ENCODE measurements at places on chromosomes 7 and 10.
A peak's percentile ranks its signal among the peaks of the same experiment; 100 is the strongest.

GRCh38 chr10:51045871-51046270 lies 28.4 kb upstream of the PRKG1 start:
- DNase-seq, result no peak

DNA sequence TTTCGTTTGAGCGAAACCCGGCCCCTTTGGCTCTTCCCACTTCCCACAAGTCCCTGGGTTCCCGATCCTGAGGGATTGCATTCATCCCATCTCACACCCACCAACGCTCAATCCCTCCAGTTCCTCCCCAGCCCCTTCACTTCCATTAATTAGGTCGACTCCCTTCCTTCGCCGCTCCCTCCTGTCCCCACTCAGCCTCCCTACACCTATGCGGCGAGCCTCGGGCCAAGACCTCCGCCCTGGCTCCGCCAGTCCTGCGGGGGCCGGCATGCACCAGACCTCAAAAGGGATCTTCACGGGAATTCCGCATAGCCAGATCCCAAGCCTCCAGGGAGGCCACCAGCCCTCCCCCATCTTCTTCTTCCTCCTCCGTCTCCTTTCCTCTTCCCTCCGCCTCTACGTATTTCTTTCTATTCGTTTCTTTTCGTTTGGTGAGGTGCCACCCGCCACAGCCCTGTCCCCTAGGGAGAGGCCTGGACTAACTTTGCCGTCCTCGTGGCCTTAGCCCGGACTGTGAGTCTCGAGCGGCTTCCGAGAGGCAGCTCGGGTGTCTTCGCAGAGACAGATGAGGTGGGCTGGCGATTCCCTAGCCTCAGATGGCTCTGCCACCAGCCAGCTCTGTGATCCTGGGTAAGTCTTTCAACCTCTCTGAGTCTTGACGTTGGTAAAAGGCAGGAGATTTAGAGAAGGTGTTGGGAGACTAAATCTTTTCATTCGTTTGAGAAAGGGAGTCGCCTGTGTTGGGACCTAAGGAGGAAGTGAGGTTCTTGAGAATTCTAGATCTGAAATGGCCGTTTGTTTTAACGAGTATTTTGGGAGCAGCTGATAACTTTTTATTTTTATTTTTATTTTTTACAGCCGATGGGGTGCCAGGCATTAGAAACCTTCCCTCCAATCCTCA lies 8.1 kb upstream of the LBX1 start:
- DNase-seq, result no peak

GRCh38 chr7:132118641-132119040 lies 457.6 kb downstream of the PLXNA4 start:
- DNase-seq, result no peak

DNA sequence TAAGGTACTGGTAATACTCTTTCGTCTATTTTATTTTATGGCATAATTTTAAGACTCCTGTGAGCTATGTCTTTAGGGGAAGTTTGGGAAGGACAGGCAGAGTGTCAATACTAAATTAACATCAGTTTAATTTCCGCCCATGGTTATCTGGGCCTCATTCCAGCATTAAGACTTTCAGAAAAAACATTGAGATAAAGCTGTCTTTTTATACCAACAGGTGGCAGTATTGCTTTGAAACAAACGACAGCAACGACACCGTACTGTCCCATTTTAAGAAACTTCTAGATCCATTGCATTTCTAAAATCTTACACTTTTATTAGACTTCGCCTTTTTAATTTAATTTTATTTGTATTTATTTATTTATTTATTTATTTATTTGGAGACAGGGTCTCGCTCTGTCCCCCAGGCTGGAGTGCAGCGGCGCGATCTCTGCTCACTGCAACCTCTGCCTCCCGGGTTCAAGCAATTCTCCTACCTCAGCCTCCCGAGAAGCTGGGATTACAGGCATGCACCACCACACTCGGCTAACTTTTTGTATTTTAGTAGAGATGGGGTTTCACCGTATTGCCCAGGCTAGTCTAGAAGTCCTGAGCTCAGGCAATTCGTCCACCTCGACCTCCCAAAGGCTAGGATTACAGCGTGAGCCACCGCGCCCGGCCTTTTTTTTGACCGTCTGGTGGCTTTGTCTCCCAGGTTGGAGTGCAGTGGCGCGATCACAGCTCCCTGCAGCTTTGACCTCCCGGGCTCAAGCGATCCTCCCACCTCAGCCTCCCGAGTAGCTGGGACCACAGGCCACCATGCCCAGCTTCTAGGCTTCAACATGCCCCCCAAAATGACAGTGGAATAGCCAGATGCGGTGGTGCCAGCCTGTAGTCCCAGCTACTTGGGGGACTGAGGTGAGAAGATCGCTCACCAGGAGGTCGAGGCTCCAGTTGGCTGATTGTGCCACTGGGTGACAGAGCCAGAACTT lies 78.7 kb upstream of the C1GALT1 start:
- DNase-seq, result peak; percentile 72

GRCh38 chr7:112481121-112481736 lies 438 bp downstream of the LSMEM1 start:
- peak; percentile 20 for DNase-seq

GRCh38 chr7:106367664-106368063 lies 82.9 kb upstream of the NAMPT start:
- no peak for DNase-seq

GRCh38 chr10:89428877-89429276 lies 14.5 kb downstream of the IFIT5 start:
- no peak for DNase-seq

GRCh38 chr10:59695637-59696036 lies 14.0 kb downstream of the SLC16A9 start:
- DNase-seq, result no peak

DNA sequence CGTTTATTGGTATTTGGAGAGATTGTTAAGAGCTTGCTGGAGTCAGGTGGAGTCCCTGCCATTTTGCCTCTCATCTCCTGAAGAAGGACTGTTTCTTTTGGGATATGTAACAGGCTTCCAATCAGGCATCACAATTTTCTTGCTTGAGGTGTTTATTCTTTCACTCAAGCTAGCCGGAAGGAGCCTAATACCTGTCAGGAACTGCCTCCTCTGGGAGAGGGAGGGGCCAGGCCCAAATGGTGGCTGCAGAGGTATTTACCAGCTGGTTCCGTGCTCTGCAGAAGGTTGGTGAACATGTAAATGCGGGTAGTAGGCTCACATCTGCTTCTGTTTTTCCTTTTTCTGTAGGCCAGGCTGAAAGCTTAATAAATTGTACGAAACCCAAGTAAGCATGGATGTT lies 114.0 kb downstream of the TCF7L2 start:
- DNase-seq, result no peak

- no peak for DNase-seq
Measured at GRCh38 chr10:132111121-132111731, 45.5 kb downstream of the JAKMIP3 start.

GRCh38 chr10:109348324-109348723 lies 575.0 kb downstream of the XPNPEP1 start:
- DNase-seq, result no peak

DNA sequence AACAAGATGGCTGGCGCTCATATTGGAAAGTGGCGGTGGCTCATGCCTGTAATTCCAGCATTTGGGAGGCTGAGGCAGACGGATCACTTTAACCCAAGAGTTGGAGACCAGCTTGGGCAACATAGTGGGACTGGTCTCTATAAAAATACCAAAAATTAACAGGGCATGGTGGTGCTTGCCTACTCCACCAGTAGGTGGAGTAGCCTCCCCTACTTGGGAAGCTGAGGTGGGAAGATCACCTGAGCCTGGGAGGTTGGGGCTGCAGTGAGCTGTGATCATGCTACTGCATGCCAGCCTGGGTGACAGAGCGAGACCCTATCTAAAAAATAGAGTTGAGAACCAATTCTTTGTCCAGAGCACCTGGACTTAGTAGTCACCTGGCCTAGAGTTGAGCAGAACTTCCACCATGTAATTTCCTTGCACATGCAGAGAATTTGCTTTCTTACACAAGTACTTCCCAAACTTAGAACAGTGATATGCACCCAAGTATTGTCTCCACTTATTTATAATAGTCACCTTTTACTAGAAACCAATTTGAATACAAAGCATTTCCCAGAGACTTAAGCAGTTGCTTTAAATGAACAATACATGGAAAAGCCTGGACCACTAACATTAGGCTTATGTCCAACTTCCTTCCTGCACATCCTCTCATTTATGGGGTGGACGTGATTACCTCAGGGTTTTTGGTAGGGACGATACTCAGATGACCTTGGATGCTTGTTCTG lies 15.9 kb downstream of the LAMB4 start:
- DNase-seq, result peak; percentile 24

DNA sequence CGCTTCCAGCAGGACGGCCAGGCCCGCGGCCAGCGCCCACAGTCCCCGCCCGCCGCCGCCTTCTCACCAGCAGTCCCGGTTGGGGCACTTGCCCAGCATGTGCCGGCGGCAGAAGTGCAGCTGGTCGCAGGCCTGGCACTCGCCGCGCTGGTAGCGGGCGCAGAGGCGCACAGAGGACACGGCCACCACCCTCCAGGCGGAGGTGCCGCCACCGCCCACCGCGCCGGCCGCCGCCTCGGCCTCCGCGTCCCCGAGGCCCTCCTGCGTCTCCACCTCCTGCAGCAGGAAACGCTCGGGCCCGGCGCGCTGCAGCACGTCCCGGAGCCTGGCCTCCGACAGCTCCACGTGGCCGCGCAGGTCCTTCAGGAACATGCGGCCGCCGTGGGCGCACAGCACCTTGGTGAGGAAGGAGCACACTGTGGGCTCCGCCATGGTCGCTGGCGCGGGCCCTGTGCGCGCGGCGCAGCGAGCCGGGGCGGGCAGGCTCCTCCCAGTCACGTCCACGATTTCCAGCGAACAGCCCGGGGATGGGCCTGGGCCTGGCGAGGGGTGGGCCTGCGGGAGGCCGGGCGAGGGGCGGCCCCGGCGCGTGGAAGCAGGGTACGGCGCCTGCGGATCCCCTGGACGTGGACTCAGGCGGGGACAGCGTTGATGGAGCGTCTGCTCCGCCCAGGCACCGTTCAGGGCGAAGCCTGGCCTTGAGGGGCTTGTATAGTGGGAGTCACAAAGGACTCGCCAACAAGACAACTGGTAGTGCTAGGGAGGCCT lies at the start of gene ZC3HAV1L:
TSS of gene ZC3HAV1L (minus strand) at position 457 of the 768 bp plus-strand sequence. CDS start at position 432, 25 bp downstream.
- peak; percentile 85 for DNase-seq
